Esophagus mucosa (tissue), 1 donor: ENCODE measurements at places on chromosomes 12 and 14.
A peak's percentile ranks its signal among the peaks of the same experiment; 100 is the strongest.

DNA sequence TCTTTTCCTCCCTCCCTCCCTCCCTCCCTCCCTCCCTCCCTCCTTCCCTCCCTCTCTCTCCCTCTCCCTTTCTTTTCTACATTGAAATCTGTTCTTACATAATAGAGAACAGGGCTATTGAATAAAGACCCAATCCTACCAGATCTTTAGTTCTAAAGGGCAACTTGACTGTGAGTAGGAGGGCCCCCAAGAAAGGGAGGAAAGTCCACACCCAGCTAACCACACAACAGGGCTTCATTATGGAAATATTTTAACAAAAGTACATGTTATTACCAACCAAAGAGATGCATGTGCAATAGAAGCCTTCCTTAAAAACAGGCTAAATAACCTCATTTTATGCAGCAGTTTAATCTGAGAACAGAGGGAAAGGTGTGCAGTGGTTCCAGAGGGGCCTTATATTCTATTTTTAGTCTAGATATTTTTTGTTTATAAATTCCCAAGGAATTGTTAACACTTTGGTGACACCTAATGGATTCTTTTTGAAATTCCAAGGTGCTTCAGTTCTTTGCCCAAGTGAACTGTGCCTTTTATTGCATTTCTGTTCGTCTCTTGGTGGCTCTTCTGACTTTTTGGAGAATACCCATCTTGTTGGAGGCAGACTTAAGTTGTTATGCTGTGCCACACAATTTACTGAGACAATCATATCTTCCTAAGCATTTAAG, 63.0 kb downstream of the GNS start:
- ATAC-seq: no peak

GRCh38 chr12:77047341-77048109, 17.8 kb downstream of the E2F7 start:
- no peak for ATAC-seq

DNA sequence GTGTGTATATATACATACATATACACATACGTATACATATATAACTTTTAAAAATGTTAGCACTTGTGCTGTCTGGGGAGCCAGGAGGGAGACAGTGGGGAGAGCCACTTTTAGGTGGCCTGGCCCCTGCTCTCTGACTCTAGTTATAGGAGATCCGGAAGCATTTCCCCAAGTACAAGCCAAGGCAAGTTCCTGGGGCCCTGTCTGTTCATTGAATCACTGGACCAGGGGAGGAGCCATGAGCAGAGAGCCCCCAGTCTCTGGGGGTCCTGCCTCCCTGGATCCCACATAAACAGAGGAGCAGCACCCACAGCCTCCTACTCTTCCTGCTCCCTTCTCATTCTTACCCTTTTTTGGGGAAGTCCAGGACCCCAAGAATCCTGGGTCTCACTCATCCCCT, 45.4 kb upstream of the TMED10 start:
- ATAC-seq: peak; percentile 51

GRCh38 chr14:81452341-81453133, 52.4 kb upstream of the STON2 start:
- ATAC-seq: no peak

DNA sequence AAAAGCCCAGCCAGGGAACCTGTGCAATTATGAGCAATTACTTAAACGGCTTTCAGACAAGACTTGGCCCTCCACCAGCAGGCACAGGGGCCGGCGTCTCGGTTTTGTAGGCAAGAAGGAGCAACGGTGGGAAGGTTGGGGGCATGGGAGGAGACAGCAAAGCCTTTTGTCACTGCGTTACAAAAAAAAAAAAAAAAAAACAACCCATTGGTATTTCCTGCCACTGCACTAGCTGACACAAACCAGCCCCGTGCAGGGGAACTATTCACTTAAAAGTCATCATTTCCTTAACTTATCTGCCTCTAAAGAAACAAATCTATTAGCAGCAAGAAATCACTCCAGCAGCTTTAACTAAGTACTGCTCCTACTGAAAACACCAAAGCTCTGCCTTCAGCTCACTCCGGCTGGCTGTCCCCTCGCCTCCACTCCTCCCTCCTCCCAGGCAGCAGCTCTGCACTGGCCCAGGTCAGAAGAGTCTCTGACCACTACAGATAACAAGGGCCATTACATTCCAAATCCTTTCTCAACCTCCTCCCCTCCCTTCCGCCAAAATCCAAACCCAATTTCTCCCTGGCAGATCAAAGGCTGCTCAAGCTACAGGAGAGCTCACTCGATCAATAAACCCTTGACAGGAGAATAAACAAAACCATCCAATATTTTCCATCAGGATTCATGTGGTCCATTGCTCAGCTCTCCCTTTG, 105.2 kb upstream of the CDKN3 start:
- ATAC-seq: no peak

DNA sequence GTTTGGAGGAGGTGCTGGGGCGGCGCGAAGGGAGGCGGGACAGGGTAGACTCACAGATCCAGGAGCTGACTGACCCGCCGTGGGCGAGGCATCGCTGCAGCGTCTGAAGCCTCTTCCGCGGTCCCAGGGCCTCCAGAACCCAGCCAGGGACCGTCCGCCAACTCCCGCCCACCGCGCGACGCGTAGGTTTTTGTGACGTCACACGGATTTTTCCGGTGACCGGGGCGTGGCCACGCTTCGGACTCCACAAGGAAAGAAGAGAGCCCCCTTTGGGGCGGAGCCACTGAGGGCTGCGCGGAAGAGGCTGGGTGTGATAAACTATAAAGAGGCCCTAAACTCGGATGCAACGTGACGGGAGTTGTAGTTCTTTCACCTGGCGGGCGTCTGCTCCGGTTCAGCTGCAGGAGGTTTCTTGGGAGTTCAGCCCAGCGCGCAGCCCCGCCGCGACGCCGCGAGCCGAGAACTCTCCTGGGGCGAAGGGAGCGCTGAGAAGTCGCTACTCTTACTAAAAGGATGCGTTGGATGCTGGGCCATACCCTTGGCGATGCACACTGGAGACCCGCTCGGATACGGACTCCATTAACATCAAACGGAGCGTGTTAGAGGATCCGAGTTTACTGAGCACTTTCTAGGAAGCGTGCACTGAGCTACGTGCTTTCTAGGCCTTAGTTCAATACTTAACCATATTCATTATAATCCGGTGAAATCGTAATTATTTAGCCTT, at the start of gene AMN1:
AMN1 (minus strand) TSS at position 105 of the 724 bp plus-strand sequence; CDS start at position 92, 13 bp downstream.
- ATAC-seq: peak; percentile 97

DNA sequence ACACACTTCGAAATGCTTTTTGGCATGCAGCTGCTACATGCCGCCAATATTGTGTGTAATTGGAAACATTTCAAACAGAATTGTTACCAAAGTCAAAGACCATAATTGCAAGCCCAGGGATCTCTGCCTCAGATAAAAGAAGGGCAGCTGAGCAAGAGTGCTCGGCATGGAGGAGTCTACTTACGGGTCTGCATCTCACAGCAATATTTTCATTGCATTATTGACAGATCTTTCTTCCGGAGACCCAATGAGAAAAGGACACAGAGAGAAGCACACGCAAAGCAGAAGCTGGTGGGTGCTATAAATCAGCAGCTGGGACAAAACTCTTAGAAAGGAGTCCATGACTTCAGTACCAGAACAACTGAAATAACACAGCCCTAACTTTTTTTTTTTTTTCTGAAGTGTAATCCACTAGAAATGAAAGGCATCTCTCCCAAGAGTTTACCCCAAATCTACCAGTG, 4.9 kb downstream of the PRICKLE1 start:
- no peak for ATAC-seq

GRCh38 chr12:115817389-115817788, 460.1 kb downstream of the MED13L start:
- ATAC-seq: no peak

DNA sequence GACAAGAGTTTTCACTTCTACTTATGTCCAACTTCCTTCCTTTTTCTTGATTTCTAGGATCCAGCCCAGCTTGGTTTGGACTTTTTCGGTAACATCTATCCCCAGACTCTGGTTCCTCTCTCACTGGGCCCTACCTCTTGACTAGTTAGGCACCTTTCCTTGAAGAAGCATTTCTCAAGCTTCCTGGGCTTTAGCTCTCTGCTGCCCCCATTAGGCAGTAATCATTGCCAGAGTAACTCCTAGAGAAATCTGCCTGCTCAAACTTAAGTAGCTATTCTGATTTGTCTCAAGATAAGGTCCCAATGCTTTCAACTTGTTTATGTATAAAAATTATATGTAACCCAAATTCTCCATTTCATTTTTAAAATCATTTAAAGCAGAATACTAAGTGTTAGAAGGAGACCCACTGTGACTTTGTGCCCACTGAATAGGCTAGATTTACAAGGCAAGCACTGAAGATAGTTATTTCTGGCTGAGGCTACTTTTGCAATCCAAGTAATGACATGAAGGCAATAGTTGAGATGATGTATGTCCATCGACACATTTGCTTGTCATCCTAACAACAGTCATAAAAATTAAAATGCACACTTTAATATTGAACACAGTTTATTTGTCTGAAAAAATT, 275.0 kb upstream of the G2E3 start:
- no peak for ATAC-seq

DNA sequence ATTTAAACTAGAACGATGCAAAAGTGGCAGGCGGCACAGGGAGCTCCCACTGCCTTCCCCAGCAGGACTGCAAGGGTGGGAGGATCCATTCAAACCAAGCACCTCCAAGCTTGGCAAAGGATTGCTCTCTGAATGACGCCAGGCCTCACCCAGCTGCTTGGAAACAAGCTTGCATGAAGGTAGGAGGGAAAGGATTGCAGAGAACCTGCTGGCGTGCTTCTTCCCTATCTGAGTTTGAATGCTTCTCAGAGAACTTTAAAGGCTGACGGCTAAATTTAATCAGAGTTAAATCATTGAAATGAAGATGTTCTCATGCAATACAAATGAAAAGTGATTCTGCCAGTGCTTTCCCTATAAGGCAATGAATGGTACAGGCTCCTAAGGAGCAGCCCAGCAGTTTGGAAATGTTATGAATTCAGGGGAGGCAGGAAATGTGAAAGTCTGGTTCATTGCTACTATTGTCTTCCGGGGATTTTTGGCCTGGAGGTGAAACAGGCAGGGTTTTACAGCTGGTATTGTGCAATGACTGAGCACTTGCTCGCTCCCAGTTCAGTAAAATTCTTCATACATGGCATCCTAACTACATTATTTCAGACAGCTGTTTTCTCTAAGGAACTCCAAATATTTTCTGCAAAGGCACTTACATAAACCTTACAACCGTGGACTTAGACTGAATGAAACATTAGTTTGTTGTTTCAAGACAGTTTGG, 31.9 kb upstream of the DUSP6 start:
- ATAC-seq: peak; percentile 85

GRCh38 chr12:89657066-89657465, 51.6 kb downstream of the ATP2B1 start:
- no peak for ATAC-seq
